ENCODE measurements at places on chromosomes 2 and 18.

GRCh38 chr2:101518578-101519492, 43.9 kb upstream of the RFX8 start:
- peak; percentile 59 for DNase-seq

GRCh38 chr2:216478151-216478550, 20.5 kb upstream of the RPL37A start:
- DNase-seq = peak; percentile 48

GRCh38 chr18:74019864-74020263, 127.8 kb downstream of the FBXO15 start:
- no peak for DNase-seq

DNA sequence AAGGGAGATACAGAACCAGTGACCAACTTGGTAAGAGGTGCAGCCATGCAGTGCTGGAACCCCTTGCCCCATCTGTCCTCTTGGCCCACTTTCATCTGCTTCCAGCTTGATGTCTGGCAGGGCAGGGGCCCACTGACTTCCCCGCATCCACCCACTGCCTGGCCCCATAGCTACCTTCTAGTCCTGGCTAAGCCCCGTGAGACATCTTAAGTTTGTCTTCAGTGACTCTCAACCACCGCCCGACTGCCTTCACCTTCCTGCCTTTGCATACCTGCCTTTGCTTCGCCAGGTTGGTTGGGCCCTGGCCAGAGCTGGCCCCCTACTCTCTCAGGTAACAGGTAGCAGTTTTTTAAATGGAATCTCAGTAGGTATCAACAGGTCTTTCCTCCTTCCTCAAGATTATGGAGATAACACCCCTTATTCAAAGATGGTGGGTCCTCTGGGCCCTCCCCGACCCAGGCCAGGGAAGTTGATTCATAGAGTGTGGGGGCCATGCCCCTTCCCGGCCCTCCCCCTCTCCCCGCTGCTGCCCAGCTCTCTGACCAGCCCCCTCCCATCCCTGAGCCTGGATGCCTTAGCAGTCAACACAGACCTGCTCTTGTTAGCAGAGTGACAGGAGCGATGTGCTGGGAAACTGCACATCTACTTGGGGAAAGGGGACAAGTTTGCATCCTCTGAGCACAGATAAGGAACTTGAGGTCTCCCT, 2.8 kb downstream of the ARID5A start:
- DNase-seq = no peak

- DNase-seq = no peak
These were observed 35.7 kb downstream of the KANSL3 start for GRCh38 chr2:96602330-96602823.

DNA sequence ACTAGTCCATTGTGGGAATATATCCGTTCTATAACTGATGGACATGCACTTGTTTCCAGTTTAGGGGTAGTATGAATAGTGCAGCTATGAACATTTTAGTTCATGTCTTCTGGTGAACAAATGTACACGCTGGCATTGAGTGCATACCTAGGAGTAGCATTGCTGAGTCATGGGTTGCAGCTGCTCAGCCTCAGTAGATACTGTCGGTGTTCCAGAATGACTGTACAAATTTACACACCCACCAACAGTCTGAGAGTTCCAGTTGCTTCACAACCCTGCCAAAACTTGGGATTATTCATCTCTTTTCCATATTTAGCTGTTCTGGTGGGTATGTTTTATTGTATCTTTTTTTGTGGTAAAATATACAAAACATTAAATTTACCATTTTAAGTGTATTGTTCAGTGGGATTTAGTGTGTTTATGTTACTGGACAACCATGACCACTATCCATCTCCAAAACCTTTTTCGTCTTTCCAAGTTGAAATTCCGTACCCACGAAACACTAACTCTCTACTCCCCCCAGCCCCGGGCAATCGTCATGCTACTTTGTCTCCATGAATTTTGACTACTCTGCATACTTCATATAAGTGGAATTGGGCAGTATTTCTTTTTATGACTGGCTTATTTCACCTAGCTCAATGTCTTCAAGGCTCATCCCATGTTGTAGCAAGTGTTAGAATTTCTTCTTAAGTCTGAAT, 281.0 kb downstream of the PRKCE start:
- DNase-seq = peak; percentile 50

DNA sequence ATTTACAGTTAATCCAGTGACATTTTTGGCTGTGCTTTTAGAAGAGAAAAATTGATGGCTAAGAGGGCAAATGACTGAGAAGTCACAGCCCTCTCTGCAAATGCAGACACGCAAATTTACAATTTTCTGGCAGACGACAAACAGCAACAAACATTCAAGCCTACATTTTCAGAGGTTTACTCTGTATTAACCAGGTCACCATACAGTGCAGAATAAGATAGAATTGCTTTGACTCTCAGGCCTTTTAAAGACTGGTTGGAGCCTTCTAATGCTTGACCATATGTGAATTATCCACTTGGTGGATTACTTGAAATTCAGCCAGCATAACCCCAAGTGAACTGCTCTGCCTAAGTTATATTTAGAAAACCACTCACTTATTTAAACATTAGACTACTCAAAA, 280.9 kb upstream of the STON1 start:
- peak; percentile 43 for DNase-seq

- no peak for DNase-seq
These were observed 166.8 kb upstream of the ID2 start for GRCh38 chr2:8514796-8515758.

- DNase-seq = peak; percentile 6
These were observed 34.2 kb downstream of the CERS6 start for GRCh38 chr2:168490015-168490874.

- no peak for DNase-seq
These were observed 7.4 kb upstream of the ERICH2 start for GRCh38 chr2:170762760-170763159.

DNA sequence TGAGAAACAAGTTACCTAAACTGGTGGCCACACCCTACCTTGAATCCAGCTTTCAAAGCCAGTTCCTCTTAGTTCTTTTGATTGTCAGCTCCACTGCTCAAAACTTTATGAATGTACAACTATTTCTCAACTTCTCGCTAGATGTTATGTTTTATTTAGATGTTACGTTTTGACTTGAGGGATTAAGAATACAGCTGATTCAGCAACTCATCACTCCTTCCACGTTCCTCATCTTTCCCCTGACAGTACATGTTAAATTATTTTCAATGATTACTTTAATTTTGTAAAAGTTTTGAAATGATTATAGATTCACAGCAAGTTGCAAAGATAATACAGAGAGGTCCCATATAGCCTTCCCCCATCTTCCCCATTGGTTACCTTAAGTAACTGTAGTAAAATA, 553.4 kb downstream of the GALR1 start:
- no peak for DNase-seq

- DNase-seq = no peak
These were observed 466.0 kb downstream of the NR4A2 start for GRCh38 chr2:155866477-155866876.

DNA sequence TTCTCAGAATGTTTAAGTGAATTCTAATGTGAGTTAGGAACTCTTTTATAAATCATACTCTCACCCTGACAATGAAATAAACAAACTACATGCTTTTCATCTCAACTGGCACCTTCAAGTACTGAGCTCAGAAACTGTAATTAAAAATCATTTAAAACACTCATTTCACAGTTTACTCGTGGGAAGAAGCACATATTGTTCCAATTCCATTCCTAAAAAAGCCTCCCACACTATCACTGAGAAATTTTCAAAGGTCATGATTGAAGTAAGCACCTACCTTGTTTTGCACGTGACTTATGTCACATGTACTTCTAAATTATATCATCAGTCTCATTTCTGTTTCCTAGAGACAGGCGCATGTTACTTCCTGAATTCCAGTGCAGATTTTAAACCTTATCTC, 678.1 kb upstream of the SLC8A1 start:
- no peak for DNase-seq

- no peak for DNase-seq
These were observed 326.9 kb downstream of the LPIN1 start for GRCh38 chr2:12073217-12073852.

DNA sequence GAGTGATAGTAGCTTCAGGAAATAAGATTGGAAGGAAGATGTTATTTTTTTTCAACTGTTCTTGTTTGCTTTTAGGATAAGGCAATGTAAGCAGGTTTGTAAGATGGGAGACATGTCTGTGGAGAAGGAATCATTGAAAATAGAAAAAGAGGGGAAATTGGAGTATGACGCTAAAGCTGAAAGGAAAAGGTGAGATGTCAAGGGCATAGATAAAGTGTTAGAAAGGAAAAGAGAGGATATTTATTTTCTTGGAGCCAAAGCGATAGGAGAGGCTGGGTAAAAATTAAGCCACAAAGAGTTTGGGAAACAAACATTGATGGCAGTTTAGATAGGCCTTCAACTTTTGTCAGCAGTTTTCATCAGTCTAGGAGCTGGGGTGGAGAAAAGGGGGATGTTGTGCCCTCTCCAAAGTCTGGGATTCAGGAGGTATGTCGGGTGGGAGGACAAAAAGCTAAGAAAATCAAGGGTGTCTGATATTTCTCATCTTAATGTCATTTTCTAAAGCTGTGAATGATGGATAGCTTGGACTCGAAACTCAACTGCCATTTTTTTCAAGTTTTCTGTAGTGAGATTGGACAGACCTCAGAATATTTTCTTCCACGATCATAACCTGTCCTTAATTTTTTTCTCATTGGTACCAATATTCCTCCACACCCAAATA, 63.3 kb downstream of the MAPRE2 start:
- no peak for DNase-seq

DNA sequence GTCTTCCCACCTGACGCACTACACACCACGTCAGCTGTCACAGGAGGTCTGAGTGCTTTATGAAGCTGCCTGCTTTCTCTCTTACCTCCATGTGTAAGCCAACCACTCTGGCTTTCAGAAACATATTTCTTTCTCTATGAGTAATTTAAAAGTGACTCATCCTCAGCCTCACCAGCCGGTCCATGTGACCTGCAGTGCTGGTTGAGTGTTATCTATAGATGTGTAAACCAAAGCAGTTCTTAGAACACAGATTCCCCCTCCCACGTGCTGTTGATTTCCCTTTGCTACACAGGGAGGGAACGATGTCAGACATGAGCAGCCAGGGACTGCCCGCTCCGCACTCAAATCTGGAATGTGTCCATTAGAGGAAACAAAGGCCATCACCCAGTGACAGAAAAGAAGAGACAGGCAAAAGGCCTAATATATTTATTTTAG, 157.8 kb downstream of the BCL2 start:
- peak; percentile 74 for DNase-seq

- no peak for DNase-seq
These were observed 12.9 kb downstream of the HTR2B start for GRCh38 chr2:231111987-231112386.

- DNase-seq = peak; percentile 44
These were observed 54.8 kb upstream of the CREB1 start for GRCh38 chr2:207474863-207475485.

DNA sequence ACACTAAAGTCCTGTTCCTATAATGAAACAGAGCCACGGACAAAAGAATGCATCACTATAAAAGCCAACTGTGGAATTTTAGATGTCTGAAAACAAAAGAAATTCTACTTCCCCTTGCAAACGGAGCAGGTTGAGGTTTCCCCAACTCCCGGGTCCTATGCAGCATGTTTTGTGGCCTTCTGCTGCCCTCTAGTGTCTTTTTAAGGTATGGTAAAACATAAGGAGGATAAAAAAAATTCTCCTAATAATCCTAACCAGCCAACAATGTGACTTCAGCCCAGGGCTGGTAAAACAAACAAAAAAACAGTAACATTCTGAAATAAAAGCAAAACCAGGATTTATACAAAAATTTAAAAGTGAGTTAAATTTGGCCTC, 539.5 kb downstream of the NRXN1 start:
- peak; percentile 28 for DNase-seq

GRCh38 chr2:51290725-51291124, 258.8 kb upstream of the NRXN1 start:
- DNase-seq = peak; percentile 2

DNA sequence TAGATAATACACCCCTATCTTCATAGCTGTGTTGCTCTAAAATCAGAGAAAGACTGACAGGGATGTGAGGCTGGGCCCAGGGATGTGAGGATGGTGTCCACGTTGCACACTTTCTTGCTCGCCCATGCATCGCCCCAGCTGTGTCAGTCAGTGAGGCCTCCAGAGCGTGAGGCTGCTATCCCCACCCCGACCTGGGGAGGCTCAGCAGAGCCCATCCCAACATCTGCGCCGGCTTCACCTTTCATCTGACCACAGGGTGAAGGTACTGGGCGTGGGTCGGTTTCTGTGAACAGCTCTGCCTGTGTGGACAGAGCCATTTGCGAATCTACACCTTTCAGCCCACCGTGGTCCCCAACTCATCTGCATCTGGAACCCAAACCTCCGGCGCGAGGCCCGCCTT, 255.7 kb downstream of the HDAC4 start:
- no peak for DNase-seq

DNA sequence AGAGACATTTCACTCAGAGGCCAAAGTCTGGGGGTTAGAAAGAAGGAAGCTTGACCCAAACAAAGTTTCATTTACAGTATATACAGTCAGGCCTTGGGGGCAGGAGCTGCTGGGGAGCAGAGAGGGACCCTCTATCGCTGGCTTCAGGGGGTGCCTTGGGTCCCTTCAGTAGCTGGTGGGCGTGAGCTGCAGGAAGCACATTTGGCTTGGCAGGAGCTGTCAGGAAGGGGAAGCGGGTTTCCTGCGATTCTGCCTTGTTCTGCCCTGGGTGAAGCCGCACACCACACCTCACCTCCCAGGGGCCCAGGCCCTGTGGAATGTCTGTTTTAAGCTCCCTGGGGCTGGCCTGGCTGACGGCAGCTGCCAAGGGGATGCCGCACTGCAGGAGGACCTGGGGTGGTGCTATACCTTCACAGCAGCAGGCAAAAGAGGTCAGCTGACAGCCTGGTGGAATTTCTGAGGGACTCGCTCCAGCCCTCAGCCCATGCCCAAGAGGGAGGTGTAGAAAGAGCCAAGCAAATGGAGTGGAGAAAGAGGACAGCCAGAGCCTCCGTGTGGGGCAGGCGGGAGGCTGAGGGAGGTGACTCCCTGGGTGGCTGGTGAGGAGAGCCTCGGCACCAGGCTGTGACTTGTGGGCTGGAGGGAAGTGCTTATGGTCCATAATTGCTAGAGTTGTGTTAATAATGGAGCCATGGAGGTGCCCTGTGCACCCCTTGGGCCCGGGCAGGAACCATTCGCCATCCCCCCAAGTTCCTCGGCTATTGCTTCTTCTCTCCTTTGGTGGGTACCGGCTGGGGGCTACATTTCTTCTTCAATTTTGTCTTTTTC, 43.9 kb downstream of the PSD4 start:
- DNase-seq = no peak

GRCh38 chr2:13652531-13653313, 936.0 kb downstream of the TRIB2 start:
- DNase-seq = peak; percentile 41

GRCh38 chr2:170121689-170122088, 56.3 kb upstream of the MYO3B start:
- DNase-seq = no peak

Measured in stromal cell of bone marrow (primary cell).